A673 (cell line): ENCODE measurements at places on chromosomes 7 and 10. TPM values are rescaled to one million over a fixed set of nuclear protein-coding genes. Genes with fewer than 3 reads are reported as not detected.

- H3K4me3 ChIP-seq: no peak overlapping the region
- H3K27ac ChIP-seq: no peak overlapping the region
- DNase-seq: peak; percentile 52
- H3K4me1 ChIP-seq: peaks cover 27% of the 10 kb centered on the region
- no peaks in the 10 kb centered on the region for H3K36me3 ChIP-seq
Observed at GRCh38 chr7:22051886-22052673, 106.4 kb upstream of the CDCA7L start.

DNA sequence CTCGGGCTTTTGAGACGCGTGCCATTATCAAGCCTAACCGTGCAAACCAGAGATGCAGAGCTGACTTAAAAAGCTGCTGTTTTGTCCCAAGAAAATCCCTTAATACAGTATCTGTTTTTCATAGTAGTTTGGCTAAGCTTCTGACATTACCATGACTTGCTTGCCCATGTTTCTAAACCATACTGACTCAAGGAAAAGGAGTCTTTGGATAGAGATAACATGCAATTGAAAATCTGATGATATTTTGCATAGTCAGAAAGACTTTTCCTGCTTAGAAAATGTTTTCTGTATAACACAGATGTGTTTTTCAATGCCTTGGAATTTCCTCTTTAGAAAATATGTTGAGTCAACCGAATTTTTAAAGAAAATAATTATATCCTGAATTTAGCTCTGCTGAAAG lies 21.5 kb upstream of the AKR1E2 start:
- H3K36me3 ChIP-seq: no peaks in the 10 kb centered on the region
- H3K4me1 ChIP-seq: peaks cover 13% of the 10 kb centered on the region
- DNase-seq: no peak

DNA sequence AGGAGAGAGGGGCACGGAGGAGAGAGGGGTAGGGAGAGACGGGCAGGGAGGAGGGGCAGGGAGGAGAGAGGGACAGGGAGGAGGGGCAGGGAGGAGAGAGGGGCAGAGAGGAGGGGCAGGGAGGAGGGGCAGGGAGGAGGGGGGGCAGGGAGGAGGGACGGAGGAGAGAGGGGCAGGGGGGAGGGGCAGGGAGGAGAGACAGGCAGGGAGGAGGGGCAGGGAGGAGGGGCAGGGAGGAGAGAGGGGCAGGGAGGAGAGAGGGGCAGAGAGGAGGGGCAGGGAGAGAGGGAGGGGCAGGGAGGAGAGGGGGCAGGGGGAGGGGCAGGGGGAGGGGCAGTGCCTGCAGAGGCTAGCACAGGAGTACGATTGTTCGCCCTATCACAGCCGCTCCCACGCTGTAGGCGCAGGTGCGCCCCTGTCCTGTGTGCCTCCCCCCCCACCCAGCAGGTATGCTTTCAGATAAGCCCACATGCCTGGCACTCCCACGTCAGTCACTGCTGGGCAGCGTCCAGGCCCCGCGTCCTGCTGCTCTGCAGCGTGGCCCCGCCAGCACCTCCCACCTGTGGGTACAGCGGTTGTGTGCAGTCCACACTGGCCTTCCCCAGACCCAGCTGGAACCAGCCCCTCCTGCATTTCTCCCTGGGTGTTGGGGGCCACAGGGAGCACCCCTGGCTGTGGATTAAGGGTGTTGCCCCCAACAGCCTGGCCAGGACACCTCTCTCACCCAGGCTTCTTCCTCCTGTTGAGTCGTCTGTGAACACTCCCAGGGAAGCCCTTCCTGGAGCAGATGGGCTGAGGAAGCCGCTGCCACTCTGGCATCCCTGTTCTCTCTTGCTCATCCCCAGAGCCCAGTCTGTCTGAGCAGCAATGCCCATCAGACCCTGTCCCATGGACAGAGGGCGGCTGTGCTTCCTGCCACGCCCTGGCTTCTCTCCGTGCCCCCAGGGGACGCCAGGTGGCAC lies 10.8 kb downstream of the NKX6-2 start:
- H3K36me3 ChIP-seq: no peaks in the 10 kb centered on the region
- H3K27me3 ChIP-seq: no peaks in the 10 kb centered on the region
- H3K4me3 ChIP-seq: no peak overlapping the region
- peak; percentile 28 for DNase-seq

The PLAU gene
- total RNA-seq: 6.9 and 8.3 TPM in 2 replicates

- no peaks in the 10 kb centered on the region for H3K27me3 ChIP-seq
- DNase-seq: no peak
- no peak overlapping the region for H3K27ac ChIP-seq
- H3K4me1 ChIP-seq: no peaks in the 10 kb centered on the region
- no peaks in the 10 kb centered on the region for H3K36me3 ChIP-seq
Observed at GRCh38 chr10:46074196-46074946, 28.3 kb upstream of the MSMB start.

GRCh38 chr10:71246591-71247413 lies 34.4 kb downstream of the UNC5B start:
- no peak for DNase-seq
- H3K4me1 ChIP-seq: peaks cover 50% of the 10 kb centered on the region
- H3K27ac ChIP-seq: peak overlapping the region; percentile 33
- no peaks in the 10 kb centered on the region for H3K36me3 ChIP-seq
- H3K4me3 ChIP-seq: no peak overlapping the region

DNA sequence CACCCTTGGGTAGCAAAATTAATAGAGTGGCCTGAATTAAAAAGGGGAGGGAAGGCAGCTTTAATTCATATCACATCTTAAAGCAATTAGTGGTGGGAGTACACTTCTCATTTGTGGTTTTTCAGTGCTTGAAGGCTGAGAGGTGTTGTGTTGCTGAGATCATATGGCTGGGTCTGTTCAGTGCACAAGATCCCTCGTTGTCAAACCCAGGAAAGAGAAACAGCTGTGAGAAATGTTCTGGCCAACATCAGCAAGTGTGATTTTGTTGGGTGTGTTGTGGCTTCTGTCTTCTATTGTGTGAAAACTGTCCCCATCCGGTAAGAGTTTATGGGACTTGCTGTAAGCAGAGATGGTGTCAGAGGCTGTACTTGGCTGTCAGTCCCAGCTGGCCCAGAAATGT lies 197.9 kb upstream of the BMPER start:
- DNase-seq: no peak
- H3K36me3 ChIP-seq: no peaks in the 10 kb centered on the region
- H3K4me1 ChIP-seq: peaks cover 12% of the 10 kb centered on the region
- no peak overlapping the region for H3K4me3 ChIP-seq

DNA sequence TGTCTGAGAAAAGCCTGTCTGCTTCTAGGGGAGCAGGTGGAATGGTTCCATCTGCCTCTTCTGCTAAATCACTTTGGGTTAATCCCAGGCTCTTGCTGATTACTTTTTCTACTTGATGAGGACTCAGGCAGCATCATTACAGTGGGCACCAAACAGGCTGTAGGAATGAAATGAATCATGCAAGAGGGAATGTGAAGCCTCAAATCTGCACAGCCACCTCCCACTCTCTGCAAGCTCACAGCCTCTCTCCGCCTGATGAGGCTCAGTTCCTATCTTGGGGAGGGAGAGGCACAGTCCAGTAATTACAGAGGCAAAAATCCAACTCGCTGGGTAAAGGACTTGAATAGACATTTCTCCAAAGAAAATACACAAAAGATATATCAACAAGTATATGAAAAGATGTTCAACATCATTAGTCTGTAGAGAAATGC lies 34.0 kb downstream of the HSPA12A start:
- H3K36me3 ChIP-seq: no peaks in the 10 kb centered on the region
- no peaks in the 10 kb centered on the region for H3K4me1 ChIP-seq
- no peak for DNase-seq
- H3K27me3 ChIP-seq: no peaks in the 10 kb centered on the region
- no peak overlapping the region for H3K27ac ChIP-seq

GRCh38 chr10:1575481-1576244 lies 161.7 kb downstream of the ADARB2 start:
- H3K27me3 ChIP-seq: peaks cover 55% of the 10 kb centered on the region
- H3K4me3 ChIP-seq: no peak overlapping the region
- H3K27ac ChIP-seq: no peak overlapping the region
- no peaks in the 10 kb centered on the region for H3K36me3 ChIP-seq
- DNase-seq: no peak
- H3K4me1 ChIP-seq: no peaks in the 10 kb centered on the region

DNA sequence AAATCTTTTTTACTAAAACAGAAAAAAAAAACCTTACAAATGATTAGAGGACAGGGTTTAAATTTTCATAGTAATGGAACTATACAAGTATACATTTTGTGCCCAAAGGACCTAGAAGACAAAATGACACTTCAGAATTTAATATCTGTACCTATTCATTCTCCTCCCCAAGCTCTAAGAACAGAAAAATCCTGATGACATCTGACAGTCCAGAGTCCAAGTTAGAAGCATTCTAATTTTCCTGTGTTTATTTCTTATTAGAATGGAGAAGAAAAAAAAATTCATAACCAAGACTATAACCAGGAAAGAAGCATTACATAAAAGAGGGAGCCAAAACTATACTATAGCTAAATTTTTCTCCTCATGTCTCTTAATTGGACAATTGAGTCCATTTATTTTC lies 138.9 kb upstream of the SLC13A1 start:
- no peak overlapping the region for H3K27ac ChIP-seq
- H3K4me3 ChIP-seq: no peak overlapping the region
- DNase-seq: no peak

DNA sequence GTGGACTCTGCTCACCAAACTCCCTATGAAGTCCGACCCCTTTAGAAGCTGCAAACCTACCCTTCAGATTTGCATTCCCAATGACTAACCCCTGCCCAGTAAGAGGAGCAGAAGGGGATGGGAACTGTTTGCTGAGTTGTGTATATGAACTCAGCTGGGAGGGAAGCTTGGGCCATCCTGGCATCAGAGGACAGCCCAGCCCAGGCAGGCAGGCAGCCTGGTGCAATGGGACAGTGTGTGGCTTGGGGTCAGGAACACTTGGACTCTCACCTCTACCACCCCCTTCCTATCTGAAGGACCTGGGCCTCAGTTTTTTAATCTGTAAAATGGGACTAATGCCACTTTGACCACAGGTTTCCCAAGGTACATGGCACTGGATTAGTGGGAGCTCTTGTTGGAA lies 147.4 kb upstream of the GPR26 start:
- no peak overlapping the region for H3K27ac ChIP-seq
- H3K4me1 ChIP-seq: no peaks in the 10 kb centered on the region
- no peak for DNase-seq

DNA sequence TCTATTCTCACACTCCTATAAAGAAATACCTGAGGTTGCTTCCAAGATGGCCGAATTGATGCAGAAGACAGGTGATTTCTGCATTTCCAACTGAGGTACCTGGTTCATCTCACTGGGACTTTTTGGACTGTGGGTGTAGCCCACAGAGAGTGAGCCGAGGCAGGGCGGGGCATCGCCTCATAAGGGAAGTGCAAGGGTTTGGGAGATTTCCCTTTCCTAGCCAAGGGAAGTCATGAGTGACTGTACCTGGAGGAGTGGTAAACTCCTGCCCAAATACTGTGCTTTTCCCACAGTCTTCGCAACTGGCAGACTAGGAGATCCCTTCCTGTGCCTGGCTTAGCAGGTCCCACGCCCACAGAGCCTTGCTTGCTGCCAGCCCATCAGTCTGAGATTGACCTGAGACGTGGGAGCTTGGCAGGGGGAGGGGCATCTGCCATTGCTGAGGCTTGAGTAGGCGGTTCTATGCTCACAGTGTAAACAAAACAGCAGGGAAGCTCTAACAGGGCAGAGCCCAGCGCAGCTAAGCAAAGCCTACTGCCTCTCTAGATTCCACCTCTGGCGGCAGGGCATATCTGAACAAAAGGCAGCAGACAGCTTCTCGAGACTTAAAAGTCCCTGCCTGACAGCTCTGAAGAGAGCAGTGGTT lies 152.2 kb downstream of the ARL4A start:
- no peak overlapping the region for H3K27ac ChIP-seq
- no peaks in the 10 kb centered on the region for H3K4me1 ChIP-seq

GRCh38 chr10:100021322-100021721 lies 11.6 kb upstream of the DNMBP start:
- H3K36me3 ChIP-seq: no peaks in the 10 kb centered on the region
- no peaks in the 10 kb centered on the region for H3K27me3 ChIP-seq
- H3K27ac ChIP-seq: no peak overlapping the region
- H3K4me1 ChIP-seq: no peaks in the 10 kb centered on the region

The PRPS1L1 gene
- not detected in 2 replicates for total RNA-seq

GRCh38 chr7:157703131-157703530 lies 366.3 kb downstream of the DNAJB6 start:
- H3K4me3 ChIP-seq: no peak overlapping the region
- no peak for DNase-seq
- no peak overlapping the region for H3K27ac ChIP-seq
- H3K4me1 ChIP-seq: no peaks in the 10 kb centered on the region
- no peaks in the 10 kb centered on the region for H3K36me3 ChIP-seq

The SAP25 gene
- total RNA-seq: 1.7 and 2.8 TPM in 2 replicates

The AOAH gene
- not detected in 2 replicates for total RNA-seq

DNA sequence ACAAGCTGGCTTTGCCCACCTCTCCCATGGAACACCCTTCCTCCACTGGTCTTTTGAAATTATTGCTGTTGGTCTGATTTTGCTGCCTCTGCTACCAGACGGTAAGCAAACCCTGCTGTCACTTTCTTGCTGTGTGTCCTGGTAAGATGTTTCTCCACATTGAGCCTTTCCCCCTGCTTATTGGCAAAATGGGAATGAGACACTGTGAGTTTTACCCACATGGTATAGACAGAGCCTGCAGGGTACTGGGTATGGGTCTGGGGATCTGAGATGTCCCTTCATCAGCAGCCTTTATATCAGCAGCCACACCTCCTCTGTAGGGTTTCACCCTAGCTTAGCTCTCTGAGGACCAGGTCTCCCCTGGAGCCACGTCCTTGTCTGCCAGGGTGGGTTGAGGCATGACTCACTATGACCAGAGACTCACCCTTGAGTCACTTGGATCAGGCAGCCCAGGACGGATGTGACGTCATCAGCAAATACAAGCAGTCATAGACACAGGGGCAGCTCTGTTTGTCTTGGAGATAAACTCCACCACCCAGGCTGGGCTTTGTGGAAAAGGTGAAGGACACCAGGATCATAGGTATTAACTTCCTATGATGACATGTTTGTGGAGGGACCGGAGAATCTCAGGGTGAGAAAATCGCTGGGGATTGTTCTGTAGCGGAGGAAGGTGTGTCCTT lies 17.9 kb upstream of the BAIAP2L1 start:
- H3K4me1 ChIP-seq: no peaks in the 10 kb centered on the region
- H3K4me3 ChIP-seq: no peak overlapping the region
- DNase-seq: peak; percentile 47
- H3K27ac ChIP-seq: no peak overlapping the region

GRCh38 chr7:3134745-3135144 lies 91.1 kb upstream of the CARD11 start:
- DNase-seq: no peak
- H3K4me3 ChIP-seq: no peak overlapping the region

The MRC1 gene
- 0.15 and 0.17 TPM in 2 replicates for total RNA-seq
